Upper lobe of left lung (tissue), 6 donors: ENCODE measurements at places on chromosomes 12 and 14. TPM values are rescaled to one million over a fixed set of nuclear protein-coding genes. Genes with fewer than 3 reads are reported as not detected.

DNA sequence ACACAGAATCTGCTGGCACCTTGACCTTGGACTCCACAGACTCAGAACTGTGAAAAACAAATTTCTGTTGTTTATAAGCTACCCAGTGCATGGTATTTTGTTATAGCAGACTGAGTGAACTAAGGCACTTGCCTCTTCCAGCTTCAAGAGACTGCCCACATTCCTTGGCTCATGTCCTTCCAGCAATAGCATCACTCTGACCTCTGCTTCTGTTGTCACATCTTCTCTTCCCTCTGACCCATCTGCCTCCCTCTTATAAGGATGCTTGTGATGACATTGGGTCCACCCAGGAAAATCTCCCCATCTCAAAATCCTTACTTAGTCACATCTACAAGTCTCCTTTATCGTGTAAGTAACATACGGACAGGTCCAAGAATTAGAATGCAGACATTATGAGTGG is 200.4 kb downstream of the PIK3C2G start:
- H3K36me3 ChIP-seq: no peaks in the 10 kb centered on the region
- DNase-seq: no peak
- no peaks in the 10 kb centered on the region for H3K4me1 ChIP-seq
- H3K27me3 ChIP-seq: no peaks in the 10 kb centered on the region
- no peak overlapping the region for H3K27ac ChIP-seq
- no peak overlapping the region for H3K4me3 ChIP-seq

The ALX1 gene
- not detected for total RNA-seq

- H3K4me1 ChIP-seq: no peaks in the 10 kb centered on the region
- no peaks in the 10 kb centered on the region for H3K27me3 ChIP-seq
- no peak overlapping the region for H3K4me3 ChIP-seq
- H3K27ac ChIP-seq: no peak overlapping the region
These were observed 11.7 kb upstream of the OSBPL8 start for GRCh38 chr12:76571256-76571655.

- H3K27ac ChIP-seq: no peak overlapping the region
- DNase-seq: no peak
- H3K27me3 ChIP-seq: no peaks in the 10 kb centered on the region
- no peaks in the 10 kb centered on the region for H3K36me3 ChIP-seq
- peaks cover 4% of the 10 kb centered on the region for H3K4me1 ChIP-seq
These were observed 44.2 kb downstream of the IRF2BPL start for GRCh38 chr14:76984297-76984696.

The RNASE7 gene
- total RNA-seq: not detected
